ENCODE measurements at places on chromosomes 12 and 14.

DNA sequence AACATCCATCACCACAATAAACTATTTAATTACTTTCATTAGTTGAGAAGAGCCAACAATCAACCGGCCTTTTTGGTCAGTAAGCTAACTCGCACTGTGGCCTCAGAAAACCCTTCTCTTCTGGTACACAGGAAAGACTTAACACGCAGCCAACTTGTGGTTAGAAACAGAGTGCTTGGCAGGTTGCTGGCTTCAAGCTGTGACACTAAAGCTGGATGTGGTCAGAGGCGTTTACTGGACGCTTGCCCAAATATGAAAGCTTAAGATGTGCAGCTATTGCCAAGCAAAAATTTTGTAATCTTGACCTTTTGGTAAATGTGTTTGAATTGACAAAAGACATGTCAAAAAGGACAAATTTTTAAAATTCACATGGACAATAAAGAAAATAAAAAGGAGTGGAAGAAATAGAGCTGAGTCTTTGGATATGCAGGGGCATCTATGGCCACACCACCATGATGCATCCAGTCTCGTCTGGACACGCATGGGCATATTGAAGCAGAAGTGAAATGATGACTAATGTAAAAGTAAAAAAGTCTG lies 2.6 kb upstream of the KLRK1 start:
- DNase-seq = no peak

- no peak for DNase-seq
These were observed 15.0 kb downstream of the PACS2 start for GRCh38 chr14:105329411-105330150.

DNA sequence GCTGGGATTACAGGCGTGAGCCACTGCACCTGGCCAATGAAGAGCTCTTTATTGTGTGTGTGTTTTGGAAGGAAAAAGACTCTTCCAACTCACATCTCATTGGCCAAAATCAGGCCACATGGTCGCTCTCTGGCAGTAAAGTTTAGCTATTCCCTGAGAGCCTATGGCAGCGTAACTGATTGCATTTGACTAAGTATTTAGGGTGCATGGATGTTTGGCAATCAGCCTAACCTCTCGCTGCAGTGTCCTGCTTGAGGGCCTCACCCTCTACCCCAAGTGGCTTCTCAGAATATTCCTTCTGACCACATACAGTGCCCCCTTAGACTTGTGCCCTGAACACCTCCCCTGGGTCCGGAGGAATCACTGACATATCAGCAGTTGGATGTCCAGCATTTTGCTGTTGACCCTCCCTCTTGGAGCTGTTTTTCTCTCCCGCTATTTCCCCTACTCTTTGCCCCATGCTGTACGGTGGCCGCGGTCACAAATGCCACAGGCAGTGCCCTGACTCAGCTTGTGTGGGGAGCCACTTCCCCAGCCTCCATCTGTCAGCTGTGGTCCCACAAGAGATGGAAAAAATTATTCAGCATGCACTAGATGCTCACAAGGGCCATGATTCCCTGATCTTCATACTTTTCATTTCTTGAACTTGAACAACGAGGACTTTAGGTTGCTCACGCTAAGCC lies 9.5 kb downstream of the PHETA1 start:
- DNase-seq = no peak

GRCh38 chr12:78199926-78200325 lies 369.2 kb downstream of the NAV3 start:
- no peak for DNase-seq

- DNase-seq = no peak
These were observed 25.4 kb downstream of the CCDC85C start for GRCh38 chr14:99578541-99579101.

DNA sequence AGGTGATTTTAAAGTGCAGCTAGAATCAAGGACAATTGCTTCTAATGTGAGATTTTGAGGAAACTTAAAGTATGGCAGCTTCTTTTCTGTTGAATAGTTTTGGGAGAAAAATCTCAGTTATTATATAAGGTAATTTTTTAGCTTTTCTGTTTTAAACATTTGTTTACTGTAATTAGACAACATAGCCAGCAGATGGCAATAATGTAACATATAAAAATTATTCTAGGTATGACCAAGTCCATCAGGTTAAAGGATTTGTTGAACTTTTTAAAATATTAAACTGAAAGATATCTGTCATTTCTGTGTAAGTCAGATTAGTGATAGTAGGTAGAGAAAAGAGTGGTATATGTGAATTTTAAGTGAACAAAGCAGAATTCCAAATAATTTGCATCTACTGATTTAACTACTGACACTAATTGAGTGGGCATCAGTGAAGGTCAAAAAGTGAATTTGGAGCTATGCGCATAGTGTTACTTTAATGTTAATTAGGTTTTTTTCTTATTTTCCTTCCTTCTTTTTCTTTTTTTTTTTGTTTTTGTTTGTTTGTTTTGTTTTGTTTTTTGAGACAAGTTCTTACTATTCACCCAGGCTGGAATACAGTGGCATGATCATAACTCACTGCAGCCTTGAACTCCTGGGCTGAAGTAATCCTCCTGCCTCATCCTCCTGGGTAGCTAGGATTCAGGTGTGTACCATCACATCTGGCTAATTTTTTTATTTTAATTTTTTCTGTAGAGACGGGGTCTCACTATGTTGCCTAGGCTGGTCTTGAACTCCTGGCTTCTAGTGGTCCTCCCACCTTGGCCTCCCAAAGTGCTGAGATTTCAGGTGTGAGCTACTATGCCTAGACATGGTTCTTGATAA lies 18.6 kb downstream of the PRORP start:
- DNase-seq = no peak

- DNase-seq = no peak
These were observed 154.3 kb downstream of the CEP83 start for GRCh38 chr12:94305130-94305957.

DNA sequence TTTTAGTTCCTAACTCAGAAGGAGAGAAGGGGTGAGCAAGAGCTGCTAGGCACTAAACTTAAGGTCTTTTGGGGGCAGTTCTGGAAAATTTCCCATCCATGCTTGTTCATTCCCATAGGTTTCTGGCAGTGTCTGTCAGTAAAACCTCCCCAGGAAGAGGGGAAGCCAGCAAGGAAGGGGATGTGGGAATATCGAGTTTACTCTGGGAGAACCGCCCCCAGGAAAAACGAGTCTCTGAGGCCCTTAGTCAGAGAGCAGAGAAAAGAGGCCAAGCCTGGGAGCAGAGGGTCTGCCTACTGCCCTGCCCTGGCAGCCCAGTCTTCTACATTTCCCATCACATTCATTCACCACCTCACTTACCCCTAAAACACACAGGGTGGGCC lies 55.9 kb downstream of the TMCC3 start:
- DNase-seq = no peak

- DNase-seq = no peak
These were observed 35.0 kb downstream of the KITLG start for GRCh38 chr12:88544991-88545980.

GRCh38 chr12:105272814-105273416 lies 36.9 kb upstream of the APPL2 start:
- no peak for DNase-seq
